ENCODE measurements at places on chromosomes 2 and 18. TPM values are rescaled to one million over a fixed set of nuclear protein-coding genes. Genes with fewer than 3 reads are reported as not detected.
A peak's percentile ranks its signal among the peaks of the same experiment; 100 is the strongest.

DNA sequence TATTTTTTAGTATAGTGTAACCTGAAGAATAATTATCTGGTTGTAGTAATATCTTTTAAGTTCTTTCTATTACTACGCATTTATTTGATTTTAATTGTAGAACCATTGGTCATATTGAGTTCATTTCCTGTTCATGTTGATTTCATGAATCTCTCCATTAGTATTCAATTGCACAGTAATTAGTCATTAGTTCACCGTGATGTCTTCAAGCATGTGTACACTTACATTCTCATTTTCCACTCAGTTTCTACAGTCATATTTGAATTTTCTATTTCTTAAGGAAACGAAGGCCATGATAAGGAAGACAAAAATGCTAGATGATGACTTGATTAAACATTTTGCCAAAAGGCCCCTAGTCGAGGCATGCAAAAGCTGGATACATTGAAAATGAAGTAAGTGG is 333.7 kb upstream of the FANCL start:
- no peak for DNase-seq

DNA sequence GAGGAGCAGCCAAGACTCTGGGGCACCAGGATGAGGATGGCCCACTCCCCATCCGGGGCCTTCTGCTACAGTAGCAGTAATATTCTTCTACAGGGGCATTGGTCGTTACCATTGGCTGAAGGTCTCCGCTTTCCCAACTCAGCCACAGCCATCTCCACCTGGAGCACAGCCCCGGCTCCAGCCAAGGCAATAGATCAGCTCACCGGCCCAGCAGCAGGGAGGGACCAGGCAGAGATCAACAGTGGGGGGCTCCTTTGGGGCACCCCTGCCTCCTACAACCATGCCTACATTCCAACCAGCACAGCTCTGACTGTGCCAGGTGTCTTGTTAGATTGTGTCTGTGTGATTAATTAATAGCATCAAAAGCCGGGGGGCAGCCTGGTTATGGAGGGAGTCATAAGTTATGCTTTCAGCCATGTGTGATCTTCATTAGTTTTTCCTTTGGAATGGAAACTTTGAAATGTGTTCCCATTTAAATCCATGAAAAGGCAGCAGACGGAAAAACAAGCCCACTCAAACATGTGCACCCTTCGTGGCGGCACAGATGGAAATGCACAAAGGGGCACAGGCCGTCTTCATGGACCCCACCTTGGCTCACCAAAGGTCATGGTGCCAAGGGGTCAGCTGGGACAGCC is 68.6 kb upstream of the BZW1 start:
- no peak for DNase-seq

DNA sequence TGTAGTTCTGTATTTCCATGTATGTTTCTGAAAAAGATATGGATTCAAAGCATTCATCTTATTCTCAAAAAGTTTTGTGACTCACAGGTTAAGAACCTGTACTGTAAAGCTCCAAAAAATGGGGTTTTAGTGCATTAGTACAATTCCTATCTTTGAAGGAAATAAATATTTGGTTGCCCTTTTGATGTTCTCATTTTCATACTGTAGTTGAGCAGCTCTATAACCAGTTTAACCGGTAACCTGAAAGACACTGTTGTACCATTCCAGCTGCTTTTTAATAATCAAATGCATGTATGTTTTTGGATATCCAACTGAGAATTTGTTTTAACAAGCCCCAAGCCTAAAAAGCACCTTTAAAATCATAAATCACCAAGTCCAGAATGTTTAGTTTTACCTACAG is 9.6 kb upstream of the OSGEPL1 start:
- no peak for DNase-seq

- no peak for DNase-seq
Measured at GRCh38 chr2:151760139-151760650, 25.9 kb upstream of the NEB start.

GRCh38 chr2:215917953-215918620 is 95.3 kb downstream of the MREG start:
- DNase-seq: no peak

- no peak for DNase-seq
Measured at GRCh38 chr2:121884511-121884921, 129.1 kb downstream of the TSN start.

DNA sequence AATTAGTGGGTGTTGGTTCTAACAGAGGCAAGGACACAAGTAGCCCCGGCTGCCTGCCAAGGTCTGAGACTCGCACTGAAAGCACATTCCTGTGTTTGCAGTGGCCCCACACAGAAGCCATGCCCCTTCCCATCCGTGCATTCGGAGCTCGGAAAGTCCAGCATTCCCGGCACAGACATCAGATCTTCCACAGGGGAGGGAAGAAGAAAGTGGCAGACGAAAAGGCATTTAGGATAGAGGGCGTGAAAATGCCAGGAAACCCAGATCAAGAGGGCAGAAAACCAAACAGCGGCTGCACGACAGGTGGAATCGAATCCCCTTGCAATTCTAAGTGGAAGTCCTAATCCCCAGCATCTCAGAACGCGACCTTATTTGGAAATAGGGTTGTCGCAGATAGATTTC is 105.5 kb upstream of the ASB18 start:
- DNase-seq: peak; percentile 73

DNA sequence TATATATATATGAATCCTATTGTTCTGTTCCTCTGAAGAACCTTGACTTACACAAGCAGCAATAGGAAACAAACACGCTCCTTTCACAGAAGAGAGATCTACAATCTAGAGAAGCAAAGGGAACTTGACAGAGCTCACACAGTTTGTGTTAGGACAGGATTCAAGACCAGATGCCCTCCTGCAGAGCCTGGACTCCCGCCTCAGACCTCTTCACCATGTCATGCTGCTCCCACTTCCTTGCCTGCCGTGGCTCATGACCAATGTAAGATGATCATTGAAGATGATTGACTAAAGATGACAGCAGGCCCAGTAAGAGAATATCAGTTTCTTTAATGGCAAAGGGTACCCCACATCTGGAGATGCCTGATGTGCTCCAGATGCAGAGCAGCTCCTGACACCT is 111.2 kb upstream of the AGAP1 start:
- no peak for DNase-seq

GRCh38 chr2:111897924-111898702 is at the start of gene MERTK:
TSS of gene MERTK (plus strand) at chr2:111898607. CDS start at chr2:111898736, 129 bp downstream.
- peak; percentile 90 for DNase-seq

DNA sequence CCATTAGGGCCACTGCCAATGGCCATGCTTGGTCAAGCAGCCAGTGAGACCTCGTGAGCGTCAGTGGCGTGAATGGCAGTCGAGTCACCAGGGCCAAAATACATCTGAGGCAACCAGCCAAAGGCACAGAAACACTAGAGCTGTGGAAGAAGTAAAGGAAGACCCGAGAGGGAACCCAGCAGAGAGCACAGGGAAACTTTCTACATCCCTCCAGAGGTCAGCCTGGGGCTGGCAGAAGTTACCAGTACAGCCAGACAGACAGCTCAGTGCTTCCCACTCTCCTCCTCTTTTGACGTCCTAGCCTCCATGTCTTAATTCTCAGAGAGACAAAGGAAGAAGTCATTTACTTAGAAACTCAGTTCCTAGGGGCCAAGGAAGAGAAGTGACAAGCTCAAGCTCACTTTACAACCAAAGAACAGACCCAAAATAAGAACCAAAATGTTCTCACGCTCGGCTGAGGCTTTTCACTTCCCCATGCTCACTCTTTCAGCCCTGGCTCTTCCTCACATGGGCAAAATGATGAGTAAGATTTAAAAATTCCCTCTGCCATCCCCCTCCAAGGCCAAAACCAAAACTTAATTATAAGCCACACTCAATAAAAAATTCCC is 8.7 kb downstream of the CYRIA start:
- no peak for DNase-seq

DNA sequence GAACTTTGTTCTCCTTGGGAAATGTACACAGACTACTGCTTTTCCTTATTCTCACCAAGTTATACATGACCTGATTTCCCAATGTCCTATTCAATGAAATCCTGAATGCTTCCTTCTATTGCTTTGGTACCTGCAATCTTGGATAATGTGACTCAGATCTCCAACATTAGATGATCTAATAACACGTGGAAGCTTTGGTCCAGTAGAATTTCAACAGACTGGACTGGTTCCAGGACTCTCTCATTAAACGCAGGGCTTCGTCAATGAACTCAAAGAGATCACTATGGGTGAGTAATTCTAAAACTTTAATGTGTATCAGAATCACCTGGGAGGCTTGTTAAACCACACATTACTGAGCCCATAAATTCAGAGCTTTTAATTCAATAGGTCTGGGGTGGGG is 413.6 kb upstream of the KCNH7 start:
- no peak for DNase-seq

GRCh38 chr18:6757931-6758330 is 28.4 kb downstream of the ARHGAP28 start:
- DNase-seq: no peak

Gene DUSP2
- 18.0 TPM for total RNA-seq

Gene TNFRSF11A
- total RNA-seq: 1.4 TPM

Gene PXDN
- 54.5 TPM for total RNA-seq

Gene VWC2L
- total RNA-seq: not detected

Gene GATA6
- total RNA-seq: 129 TPM

Gene SLC38A11
- total RNA-seq: 0.70 TPM

Gene RUFY4
- not detected for total RNA-seq

Gene RGPD3
- total RNA-seq: 0.60 TPM

Gene KCNG2
- total RNA-seq: 0.17 TPM

Gene MYO5B
- total RNA-seq: 1.1 TPM

Gene PCARE
- 0.12 TPM for total RNA-seq

All from ovary (tissue), 10 donors.